Activated T-cell treated with anti-CD3 and anti-CD28 coated beads for 24 hours (primary cell): ENCODE measurements at places on chromosomes 4 and X.
A peak's percentile ranks its signal among the peaks of the same experiment; 100 is the strongest.

- DNase-seq, result no peak
Measured at GRCh38 chr4:137621056-137621455, 88.8 kb upstream of the PCDH18 start.

DNA sequence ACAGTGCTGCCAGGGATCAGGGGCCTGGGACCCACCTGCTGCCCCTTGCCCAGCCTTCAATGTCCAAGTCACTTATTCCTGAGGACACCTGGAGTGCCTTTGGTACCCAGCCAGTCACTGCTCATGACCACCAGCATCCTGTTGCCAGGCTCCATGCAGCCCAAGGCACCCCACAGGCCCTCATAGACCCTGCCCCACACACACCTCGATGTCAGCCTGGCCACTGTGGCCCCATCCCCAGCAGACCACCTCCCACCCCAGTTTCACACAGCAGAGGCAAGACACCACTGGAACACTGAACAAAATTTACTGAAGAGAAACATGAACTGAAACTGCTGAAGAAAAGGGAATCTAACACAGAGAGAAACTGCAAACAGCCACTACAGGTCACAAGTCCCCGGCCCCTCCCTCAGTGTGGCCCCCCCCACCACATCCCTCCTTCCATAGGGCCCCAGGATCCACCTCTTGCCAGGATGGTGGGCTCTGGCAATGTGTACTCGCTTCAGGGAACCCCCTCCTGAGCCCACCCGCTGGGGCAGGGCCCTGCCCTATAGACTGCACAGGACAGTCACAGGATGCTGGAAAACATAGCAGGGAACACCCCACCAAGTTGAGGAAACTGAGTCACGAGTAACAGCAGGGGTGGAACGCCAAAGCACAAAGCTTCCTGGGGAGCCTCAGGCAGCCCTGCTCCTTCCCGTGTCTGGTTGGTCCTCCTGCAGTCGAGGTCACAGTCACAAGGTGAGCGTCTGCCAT is 5.2 kb downstream of the PNMA5 start:
- no peak for DNase-seq

GRCh38 chrX:120499301-120500072 is 30.4 kb upstream of the LAMP2 start:
- no peak for DNase-seq

DNA sequence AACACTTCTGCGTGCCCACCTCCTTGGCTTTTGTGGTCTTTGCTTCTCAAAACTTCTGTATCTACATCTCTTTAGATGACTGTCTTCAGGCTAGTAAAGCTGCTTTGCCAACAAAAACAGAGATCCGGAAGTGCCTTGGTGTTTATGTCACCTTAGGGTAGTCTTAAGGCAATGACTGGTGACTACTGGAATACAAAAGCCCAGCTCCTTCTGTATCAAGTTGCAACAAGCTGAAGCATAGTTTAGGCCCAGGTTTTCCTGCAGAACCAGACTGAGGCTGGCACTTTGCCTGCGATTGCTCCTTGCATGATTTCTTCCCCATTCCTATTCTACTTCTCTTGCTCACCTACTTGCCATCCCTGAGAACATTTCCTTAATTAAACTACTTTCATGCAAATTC is 333.8 kb downstream of the DMD start:
- DNase-seq, result no peak

DNA sequence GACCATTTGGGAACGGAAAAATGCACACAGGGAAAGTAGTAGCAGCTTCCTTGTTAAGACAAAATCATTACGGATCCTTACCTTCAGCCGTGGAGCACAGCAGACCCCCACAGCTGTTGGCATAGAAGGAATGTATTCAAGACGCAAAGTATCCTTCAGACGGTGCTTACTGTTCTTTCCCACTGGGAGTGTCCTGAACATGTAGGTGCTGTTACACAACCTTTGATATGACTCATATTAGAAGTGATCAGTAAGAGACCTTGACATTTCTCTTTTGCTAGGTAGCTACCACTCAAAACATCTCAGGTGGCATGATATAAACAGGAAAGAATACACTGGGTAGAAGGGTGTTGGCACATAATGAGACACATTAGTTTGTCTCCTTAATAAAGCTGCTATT is 154.0 kb upstream of the FMR1 start:
- no peak for DNase-seq

DNA sequence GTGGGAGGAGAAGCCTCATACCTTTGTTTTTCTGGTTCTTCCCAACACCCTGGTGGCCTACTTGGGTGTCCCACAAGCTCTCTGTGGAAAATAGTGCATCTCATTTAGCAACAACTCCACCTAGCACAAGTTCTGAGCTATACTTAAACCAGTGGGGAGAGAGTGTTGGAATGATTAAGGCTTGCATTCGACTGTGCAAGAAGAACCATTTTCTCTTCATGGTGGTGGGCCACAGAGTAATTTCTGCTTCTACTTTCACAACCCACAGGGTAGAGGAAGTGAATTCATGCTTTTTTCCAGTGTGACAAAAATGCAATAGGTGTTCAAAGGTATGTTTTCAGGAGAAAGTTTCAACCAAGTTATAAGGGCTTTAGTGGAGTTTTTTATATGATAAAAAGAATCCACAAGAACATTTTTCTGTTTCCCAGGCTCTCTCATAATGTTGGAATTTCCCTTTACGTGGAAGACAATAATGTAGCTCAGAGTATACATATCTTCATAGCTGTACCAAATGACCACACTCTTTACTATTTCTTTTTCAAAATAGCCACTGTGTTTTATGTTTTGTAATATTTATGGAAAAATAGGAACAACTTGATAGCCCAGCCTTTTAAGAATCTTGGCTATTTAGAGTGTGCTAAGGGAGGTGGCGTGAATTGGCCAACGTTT is 80.3 kb upstream of the HHIP start:
- DNase-seq, result no peak

- DNase-seq, result no peak
Measured at GRCh38 chr4:132572210-132572609, 576.9 kb upstream of the PCDH10 start.

- peak; percentile 49 for DNase-seq
Measured at GRCh38 chrX:2707334-2707760, 16.3 kb downstream of the CD99 start.

GRCh38 chr4:2432991-2433530 is 14.3 kb downstream of the CFAP99 start:
- no peak for DNase-seq

DNA sequence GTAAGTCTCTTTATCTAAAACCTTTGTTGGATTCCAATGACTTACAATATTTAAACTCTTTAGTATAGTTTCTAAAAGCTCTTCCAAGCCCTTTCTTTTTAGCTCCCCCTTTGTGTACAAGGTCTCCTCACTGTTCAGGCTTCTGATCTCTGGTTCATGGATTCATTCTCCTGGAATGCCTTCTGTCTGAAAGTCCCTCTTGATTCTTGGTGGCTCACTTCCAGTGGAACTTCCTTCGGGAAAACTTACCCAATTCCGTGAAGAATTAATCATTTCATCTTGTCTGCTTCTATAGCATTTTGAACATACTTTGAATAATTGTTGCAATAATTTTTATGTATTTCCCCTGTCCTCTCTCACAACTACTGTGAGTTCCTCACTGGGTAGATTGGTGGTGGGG is 3.6 kb downstream of the ARHGAP24 start:
- no peak for DNase-seq

GRCh38 chr4:52903273-52903672 is 41.2 kb downstream of the RASL11B start:
- DNase-seq, result no peak

DNA sequence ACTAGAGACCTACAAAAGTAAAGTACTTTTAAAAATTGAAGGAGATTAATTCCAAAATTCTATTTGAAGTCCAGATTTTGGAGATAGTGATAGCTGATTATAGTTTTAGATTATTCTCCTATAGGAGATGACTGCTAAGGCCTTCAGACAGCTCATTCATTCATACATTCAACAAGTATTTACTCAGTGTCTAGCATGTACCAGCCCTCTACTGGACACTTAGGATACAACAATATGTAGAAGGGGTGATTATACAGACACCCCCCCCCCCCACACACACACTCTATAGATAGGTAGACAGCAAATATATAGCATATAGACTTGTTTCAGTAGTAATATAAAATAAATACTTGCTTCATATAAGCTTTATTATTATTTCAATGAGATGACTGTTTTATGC is 60.4 kb upstream of the TAF9B start:
- DNase-seq, result no peak

DNA sequence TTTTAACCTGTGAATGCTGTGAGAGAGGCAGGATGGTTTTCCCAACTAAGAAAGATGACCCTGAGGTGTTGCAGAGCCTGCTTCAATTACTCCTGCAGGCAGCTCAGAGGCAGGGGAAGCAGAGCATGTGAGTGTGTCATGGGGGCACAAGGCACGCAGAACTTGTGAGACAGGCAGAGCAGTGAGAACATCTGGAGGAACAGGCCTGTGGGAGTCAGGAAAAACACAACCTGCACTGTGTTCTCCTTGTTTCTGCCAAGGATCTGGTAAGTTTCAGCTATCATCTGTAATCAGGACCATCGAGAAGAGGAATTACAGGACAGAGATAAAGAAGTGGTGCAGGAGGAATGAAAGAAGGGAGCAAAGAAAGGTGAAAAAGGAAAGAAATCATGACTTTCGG is 741.8 kb upstream of the INTU start:
- DNase-seq, result no peak

DNA sequence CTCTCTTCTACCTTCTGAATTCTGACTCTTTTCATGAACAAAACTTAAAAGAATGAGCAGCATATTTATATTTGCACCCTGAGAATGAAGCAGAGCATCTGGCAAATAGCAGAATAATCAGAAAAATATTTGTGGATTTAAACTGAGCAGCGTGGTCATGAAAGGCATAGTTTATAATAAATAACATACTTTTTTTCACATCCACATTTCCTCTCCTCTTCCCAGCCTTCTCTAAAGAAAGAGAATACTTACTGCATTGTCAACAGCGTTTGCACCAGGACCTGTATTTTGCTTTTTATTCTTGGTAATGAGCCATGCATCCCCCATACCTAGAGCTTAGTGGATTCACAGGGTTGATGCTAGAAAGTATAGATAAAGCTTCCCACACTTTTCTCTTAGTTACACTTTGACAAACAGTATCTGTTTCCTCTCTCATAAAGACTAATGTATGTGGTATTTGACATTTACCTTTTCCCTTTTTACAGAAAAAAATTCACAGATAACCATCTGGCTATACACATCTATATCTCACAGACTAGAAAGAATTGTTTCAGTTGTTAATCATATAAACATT is 131.5 kb downstream of the PRSS12 start:
- DNase-seq, result no peak

- peak; percentile 43 for DNase-seq
Measured at GRCh38 chrX:119655125-119655524, 37.8 kb downstream of the SEPTIN6 start.

DNA sequence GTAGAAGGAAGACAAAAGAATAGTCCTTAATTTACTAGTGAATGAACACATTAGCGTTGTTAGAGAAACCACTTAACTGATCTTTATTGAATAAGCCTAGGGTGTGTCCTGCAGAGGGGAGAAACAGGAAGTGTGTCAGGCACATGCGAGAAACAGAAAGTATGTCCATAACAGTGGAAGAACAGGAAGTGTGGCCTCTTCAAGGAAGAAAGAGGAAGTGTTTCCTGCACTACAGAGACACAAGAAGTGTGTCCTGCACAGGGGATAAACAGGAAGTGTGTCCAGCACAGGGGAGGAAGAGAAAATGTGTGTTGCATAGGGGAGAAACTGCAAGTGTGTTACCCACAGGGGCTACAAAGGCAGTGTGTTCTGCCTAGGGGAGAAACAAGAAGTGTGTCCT is 539.6 kb upstream of the PRKX start:
- DNase-seq, result no peak

DNA sequence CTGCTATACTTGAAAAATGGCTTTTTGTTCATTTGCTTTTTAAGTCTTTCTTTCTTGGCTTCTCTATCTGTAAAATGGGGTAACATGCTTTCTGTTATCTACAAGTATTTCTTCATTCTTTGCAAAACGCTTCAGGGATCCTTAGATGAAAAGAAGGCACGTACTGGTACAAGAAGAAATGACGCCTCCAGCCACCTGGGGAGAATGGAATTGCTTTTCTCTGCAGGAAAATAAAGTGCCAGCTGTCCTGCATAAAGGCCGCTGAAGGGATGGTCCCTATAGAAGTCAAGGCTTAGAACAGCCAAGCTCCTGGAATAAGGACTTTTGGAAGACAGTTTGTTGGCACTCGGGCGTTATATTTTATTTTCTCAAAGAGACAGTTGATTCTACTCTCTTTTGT is 210.8 kb upstream of the RASGEF1B start:
- DNase-seq, result no peak

DNA sequence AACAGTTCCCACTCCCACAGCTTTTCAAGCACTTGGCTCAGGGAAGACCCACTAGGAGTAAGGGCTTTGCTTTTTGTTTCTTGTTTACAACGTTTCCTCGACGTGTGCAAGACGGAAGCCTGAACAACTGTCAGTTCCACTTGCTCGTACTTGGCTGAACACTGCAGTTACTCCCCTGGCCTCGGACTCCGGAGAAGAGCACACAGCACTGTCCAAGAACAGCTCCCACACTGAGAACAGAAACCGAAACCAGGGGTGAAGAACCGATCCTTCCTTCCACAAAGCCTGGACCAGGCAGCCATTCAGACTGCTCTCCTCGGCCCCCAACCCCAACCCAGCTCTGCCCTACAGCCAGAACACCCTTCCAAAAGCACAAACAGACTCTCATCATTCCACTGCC is 25.5 kb downstream of the IRF2 start:
- no peak for DNase-seq
